CD4-positive, alpha-beta T cell (primary cell): ENCODE measurements at places on chromosomes 3 and 15.

- DNase-seq: no peak
These were observed 259.5 kb downstream of the THRB start for GRCh38 chr3:24235121-24235520.

DNA sequence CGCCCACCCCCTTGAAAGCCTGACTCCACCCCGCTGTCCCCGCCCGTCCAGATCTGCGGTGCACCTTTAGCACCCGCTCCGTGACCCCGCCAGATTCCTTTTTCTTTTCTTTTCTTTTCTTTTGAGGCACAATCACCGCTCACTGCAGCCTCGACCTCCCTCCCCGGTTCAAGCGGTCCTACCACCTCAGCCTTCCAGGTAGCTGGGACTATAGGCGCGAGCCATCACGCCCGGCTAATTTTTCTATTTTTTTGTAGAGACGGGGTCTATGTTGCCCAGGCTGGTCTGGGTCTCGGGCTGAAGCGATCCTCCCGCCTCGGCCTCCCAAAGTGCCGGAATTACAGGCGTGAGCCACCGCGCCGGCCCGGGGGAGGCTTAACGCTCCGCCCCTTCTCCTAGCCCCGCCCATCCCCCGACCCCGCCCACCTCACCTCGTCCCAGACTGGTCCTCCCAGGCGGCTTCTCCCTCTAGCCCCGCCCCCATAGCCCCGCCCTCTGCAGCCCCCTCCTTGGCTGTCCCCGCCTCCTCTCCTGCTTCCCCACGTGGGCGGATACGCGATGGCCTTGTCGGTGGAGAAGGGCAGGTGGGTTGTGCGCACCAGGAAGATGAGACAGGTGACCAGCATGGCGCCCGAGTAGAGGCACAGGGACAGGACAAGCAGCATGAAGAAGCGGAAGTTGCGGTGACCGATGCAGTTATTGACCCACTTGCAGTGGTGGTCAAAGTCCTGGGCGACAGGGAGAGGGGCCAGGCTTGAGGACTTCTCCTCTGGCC lies 3.2 kb downstream of the ZDHHC19 start:
- peak; percentile 64 for DNase-seq

- DNase-seq: no peak
These were observed 44.5 kb upstream of the SLCO2A1 start for GRCh38 chr3:134074001-134074789.

GRCh38 chr3:16529264-16529663 lies 15.8 kb upstream of the RFTN1 start:
- no peak for DNase-seq
